ENCODE measurements at places on chromosomes 5 and 9.

DNA sequence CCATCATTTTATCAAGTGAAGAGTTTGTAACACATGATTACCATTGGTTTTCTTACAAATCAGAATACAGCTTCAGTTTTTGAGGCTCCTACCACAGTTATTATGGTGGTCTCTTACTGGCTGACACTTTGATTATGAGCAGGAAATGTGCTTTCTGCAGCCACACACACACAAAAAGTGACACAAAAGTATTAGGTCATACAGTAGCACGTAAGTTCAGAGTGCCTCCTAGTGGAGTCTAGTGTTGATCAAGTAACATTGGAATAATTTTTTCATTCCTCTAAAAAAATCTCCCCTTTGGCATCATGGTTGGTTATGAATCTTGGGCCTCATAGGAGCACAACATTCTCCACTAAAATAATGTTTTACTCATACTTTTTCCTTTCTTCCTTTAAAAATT is 37.6 kb downstream of the PAM start:
- no peak for DNase-seq

DNA sequence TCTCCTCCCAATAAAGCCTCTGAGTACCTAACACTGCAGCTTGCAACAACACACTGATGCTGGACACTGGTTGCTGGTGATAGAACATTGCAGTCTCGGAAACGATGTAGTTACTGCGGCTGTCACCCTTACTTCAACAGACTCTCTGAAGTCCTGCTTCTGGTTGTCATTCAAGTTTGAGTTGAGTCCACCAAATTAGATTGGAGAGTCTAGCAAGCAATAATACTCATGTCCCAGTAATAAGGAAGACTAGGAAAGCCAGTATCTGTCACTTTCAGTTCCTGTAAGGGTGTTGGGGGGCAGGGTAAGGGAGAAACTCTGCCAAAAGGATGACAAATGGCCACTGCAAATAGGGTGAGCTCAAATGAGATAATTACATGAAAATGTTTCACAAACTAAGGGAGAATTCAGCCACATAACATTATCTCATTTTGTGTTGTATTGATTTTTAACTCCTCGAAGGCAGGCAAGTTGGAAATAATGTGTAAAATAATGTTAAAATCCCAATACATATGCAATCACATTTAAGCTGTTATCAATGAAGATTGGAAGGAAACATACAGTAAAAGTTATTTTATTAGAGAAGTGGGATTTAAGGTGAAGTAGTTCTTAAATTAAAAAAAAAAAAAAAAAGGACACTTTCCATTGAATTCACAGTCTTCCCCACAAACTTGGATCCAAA is 849 bp upstream of the IFT74 start:
- DNase-seq, result no peak

GRCh38 chr5:53971551-53971950 is 338.8 kb downstream of the ARL15 start:
- DNase-seq, result no peak

DNA sequence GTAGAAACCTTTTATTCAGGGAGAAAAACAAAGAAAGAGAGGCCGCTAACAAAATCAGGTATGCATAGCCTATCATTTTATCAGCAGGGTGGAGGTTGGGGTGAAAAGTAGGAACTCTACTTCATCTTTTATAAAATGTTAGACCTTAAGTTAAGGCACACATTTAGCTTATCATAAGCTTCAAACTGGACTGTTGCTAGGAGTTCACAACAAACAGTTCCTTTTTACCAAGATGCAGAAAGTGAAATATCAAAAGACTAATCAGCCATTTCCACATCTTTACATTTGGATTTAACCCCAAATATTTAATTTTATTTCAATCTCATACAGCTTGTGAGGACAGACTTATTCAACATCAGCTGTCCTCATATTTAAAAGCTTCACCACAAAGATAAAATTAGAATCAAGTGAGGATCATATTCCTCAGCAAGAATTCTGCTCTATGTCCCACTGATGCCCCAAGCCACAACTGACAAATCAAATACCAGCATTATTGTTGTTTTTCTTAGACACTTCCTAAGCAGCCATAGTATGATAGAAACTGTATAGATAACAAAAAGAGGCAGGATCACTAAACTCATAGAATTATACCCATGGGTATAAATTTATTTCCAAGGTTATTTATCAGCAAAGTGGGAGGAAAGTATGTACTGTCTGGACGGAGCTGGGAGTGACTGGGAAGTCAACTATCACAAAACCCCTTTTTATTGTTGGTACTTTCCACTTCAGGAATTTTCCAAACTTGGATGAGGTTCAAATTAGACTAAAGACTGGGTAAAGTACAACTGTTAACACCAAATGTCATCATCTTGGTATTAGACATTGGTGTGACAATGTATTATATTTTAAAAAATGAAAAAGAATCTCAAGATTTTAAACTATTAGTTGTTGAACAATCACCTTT is 29.9 kb upstream of the MYOT start:
- DNase-seq, result peak; percentile 52
